ENCODE measurements at places on chromosomes 13 and 19.

DNA sequence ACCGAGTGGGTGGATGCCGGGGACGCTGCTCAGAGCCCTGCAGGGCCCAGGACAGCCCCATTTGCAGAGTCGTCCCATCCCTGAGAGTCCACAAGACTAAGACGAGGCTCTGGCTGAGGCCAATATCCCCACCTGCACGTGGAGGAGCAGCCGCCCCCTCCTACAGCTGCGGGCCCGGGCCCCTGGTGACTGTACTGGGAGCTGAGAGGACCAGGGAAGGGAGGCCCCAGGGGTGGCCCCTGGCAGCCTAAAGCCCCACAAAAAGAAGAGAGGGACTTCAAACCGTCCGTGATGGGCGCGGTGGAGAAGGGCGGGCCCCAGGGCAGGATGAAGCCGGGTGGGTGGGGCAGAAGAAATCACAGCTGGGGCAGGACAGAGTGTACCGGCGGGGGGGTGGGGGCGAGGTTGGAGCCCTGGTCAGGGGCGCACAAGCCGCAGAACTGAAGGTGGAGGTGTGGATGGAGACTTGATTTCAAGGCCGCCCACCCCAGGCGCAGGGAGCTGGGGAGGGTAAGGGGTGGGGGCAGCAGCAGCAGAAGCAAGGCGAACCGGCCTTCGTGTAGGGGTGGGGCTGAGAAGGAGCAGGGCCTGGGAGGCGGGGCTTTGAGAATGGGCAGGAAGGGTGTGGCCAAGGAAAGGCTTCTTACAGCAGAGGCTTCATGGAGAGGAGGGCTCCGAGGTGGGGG is 12.9 kb downstream of the CFD start:
- DNase-seq, result peak; percentile 90

- DNase-seq, result no peak
These were observed 773.8 kb downstream of the GPC5 start for GRCh38 chr13:92172191-92172590.

GRCh38 chr19:46487178-46487801 is 8.4 kb downstream of the PNMA8B start:
- DNase-seq, result no peak

GRCh38 chr19:32464279-32464678 is 58.7 kb downstream of the DPY19L3 start:
- no peak for DNase-seq

DNA sequence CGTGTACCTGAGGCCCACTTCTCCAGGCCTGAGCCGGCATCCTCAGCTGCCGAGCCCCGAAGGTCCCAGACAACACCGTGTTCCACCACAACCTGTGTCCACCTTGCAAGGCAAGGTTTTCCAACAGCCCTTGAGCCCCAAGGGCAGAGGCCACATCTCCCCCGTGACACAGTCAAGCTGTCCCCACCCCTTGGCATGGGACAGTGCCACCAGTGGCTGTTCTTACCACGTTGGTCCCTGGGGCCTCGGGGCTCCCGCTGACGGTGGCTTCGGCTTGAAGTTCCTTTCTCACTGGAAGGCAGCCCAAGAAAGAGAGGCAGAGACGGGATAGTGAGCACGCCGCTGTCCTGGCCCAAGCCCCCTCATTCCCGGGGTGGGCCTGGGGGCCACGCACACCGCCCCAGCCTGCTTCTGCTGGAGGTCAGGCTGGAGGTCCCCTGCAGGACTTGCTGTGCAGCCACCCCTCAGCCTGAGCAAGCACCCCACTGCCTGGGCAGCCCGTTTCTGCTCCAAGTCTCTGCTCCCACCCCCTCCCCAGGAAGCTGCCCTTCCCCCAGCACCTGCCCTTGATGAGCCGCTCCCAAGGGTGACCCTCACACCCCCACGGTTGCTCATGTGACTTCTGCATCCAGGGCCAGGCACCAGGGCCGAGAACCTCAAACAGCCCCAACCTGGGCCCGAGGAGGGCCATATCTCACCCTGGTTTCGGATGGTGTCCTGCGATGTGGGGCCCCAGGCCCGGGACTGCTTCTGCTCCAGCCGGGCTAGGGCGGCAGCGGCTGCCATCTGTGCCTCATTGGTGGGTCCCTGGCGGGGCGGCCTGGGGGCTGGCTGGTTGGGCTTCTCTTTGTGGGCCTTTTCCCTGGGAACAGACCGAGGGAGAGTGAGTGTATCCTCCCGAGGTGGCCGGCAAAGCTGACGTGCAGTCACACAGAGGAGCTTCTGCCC is 4.1 kb downstream of the UBXN6 start:
- no peak for DNase-seq
